Activated naive CD4-positive, alpha-beta T cell treated with anti-CD3 and anti-CD28 coated beads for 36 hours (primary cell): ENCODE measurements at places on chromosomes 12 and 14.

- DNase-seq, result no peak
Measured at GRCh38 chr12:125650587-125650986, 585.4 kb downstream of the AACS start.

GRCh38 chr12:92608151-92609091, 94.4 kb upstream of the PLEKHG7 start:
- no peak for DNase-seq

GRCh38 chr12:107379852-107380567, 286.7 kb upstream of the CRY1 start:
- DNase-seq, result no peak

DNA sequence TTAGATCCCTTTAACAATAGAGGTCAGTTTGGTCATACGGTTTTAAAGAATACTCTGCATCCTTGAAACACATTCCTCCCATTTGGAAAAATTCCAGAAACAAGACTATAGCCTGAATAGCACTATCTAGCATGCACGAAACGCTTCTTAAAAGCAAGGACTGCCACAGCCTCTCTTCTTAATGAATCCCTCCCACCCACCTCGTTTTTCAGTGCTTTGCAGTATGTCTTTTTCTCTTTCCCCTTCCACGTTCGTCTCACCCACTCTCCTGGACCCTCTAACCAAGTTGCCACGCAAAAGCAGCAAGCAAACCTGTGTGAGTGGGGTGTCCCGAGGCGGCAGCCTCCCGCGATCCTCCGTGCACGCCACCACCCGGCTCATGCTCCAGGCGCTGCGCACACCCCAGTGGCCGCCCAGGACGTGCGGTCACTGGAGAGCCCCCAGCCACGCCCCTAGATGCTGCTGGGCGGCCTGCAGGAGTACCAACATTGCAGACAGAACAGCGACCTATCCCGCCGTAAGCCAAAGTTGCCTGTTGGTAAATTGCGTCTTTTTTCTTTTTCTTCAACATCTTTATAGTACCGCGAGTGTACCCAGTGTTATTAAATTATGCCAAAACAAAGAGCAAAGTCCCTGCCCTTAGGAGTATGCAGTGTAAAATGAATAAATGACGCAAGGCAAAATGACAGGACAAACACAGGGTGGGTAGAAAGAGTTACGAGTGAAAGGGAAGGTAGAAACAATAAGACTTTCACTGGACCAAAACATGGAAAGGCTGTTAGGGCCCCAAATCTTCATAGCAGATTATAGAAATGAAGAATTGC, at the start of gene SLC38A4:
Gene SLC38A4, minus strand, starts transcription at position 407 of the 824 bp plus-strand sequence. CDS start 32,926 bp downstream, outside the sequence.
- no peak for DNase-seq

DNA sequence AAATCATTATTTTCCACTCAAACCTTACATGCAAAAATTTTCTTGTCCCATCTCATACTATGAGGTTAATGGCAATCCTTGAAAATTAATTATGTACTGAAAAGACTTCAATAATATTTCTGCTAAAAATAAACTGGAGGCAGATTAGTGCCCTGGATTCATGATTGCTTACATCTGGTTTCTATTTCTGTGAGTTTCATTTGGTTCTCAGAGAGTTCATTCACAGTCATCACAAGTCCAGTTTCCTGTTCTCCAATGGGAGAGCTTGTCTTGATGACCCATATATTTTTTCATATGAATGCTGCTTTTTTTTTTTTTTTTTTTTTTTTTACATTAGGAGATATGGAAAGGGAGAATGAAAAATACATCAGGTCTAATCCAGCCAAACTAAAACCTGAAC, 6.6 kb upstream of the PTHLH start:
- DNase-seq, result no peak

GRCh38 chr14:37673439-37673838, 78.0 kb downstream of the TTC6 start:
- no peak for DNase-seq

GRCh38 chr12:42410340-42410739, 84.4 kb downstream of the PPHLN1 start:
- no peak for DNase-seq

GRCh38 chr12:11741434-11742092, 92.1 kb downstream of the ETV6 start:
- DNase-seq, result no peak

GRCh38 chr12:123645380-123645779, 11.8 kb downstream of the GTF2H3 start:
- no peak for DNase-seq

DNA sequence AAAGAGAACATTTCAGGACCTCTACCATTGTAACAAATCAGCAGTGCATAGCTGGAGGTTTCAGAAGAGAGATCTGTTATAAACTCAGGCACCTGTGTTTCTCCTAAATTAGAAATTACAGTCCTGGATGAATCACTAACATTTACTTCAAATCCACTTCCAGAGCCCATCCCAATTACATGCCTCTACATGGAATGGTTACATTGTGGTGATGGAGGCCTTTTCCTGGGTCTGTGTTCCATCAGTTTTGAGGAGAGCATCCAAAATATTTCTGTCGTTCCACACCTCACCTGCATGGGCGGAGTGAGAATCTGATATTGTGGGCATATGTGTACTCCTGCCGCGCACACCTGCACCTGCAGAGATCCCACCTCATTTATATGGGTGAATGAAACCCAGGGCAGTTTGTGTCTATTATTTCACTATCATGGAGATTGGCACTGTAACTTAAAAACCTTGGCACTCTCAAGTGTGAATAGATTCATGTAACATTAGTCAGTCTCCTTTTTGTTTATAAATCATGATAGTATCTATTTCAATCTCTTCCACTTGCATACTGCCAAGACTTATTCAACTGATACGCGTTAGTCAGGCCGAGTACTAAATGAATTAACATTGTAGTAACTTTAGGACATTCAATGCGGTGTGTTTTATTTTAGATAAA, 215.1 kb upstream of the FAR2 start:
- DNase-seq, result no peak

- peak; percentile 11 for DNase-seq
Measured at GRCh38 chr14:90409209-90409730, 12.4 kb downstream of the CALM1 start.

GRCh38 chr12:57069523-57069922, 9.1 kb downstream of the NEMP1 start:
- peak; percentile 76 for DNase-seq

GRCh38 chr14:99972748-99973466, 92.3 kb upstream of the EVL start:
- DNase-seq, result no peak

DNA sequence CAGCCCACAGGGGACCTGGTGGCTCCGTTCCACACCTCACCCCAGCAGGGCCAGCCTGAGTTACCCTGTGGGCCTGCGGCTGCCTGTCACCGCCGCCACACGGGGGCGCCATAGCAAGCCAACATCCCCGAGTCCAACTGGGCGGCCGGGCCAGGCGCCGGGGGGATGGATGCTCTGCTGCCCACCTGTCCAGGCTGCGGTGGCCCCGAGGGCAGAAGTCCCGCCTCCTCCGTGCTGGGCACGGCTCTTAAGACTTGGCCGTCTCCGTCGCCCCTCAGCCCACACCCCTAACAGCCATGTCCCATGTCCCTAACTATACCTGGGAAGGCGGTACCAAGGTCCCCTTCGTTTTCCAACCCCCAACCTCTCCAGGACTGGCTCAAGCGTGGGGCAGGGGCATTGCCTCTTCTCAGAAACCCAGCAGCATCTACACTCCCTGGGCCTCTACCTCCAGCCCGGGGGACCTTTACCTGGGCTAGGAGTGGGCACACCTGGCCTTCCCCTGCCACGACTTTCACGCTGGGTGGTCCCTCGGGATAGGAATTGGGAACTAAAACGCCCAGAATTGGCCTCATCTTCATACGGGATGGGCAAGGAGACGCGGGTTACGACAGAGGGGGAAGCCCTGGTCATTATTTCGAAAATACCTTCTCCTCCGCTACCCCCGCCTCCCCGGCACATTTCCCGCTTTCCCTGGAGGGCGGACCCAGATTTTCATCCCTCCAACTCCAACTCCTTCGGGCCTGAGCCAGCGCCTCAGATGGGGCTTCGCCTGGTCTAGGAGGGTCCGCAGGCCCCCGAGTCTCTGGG, 1.1 kb upstream of the CYP46A1 start:
- DNase-seq, result peak; percentile 88

GRCh38 chr12:32891526-32891925, 5.1 kb downstream of the PKP2 start:
- no peak for DNase-seq

DNA sequence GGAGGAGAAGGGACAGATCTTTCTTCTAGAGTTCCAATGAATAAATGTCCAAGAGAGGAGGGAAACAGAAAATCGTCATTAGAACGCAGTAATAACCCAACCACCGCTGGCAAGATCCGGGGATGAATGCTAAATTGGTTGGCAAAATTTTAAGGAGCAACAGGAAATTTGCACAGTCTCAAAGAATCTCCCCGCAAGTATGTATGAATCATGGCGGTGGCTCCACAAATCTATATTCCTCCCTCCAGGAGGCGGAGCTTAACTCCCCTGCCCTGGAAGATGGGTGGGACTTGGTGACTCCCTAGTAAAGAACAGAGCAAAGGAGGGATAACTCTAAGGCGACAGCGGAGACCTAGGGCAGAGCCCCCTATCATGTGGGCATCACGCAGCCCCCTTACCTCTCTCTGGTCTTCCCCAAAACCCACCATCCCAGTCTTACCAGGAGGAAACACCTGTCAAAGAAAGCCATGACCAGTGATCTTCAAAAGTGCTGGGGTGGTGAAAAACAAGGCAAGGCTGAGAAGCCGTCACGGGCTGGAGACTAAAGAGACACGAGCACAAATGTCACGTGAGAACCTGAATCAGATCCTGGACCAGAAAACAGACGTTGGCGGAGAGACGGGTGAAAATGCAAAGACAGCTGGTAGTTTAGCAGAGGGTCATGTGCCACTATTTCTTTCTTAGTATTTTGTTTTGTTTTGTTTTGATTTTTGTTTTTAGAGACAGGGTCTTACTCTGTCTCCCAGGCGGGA, 125.8 kb downstream of the NCOR2 start:
- no peak for DNase-seq

- DNase-seq, result no peak
Measured at GRCh38 chr12:130588696-130589539, 127.2 kb downstream of the RIMBP2 start.

DNA sequence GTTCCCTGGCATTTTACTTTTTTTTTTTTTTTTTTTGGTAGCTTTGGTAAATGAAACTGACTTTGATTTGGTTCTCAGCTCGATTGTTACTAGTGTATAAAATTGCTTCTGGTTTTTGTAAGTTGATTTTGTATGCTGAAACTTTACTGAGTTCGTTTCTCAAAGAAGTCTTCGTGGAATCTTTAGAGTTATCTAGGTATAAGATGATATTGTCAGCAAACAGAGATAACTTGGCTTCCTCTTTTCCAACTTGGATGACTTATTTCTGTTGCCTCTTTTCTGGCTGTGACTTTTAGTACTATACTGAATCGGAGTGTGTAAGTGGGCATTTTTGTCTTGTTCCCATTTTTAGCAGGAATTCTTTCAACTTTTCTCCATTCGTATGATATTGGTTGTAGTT, 28.1 kb downstream of the USP15 start:
- DNase-seq, result no peak

DNA sequence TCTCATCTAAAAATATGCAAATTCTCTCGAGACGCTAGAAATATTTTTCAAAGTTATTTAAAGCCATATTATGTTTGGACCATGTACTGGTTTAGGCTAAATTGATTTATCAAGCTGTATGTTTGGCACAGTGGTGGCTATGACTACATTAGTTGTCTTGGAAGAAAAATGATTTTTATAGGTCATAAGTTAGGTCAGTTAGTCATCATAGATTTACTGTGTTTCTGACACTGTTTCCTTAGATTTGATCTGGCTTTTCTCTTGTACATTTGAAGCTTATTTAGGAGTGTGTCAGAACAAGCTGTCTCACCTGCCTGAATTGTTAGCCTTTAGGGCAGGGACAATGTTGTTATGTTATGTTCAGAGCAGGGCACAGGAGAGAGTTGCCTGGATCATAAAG, 161.1 kb upstream of the FBXO33 start:
- DNase-seq, result no peak

DNA sequence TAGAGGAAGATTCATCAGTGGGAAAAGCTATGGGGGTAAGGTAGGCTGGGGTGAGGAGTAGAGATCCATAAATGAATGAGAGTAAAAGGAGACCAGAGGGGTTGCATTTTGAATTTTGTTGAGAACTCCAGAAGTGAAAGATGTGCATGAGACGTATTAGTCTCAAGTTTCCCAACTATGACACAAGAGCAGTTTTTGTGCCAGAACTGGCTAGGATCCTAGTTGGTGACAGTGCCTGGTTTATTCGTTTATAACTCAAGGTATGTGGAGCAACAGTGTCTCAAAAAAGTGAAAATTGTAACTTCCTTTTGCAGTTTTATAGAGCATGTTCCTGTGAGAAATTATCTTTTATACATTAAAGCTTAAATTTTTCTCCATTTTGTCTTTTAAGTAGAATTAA, 377.0 kb downstream of the NPAS3 start:
- DNase-seq, result no peak

DNA sequence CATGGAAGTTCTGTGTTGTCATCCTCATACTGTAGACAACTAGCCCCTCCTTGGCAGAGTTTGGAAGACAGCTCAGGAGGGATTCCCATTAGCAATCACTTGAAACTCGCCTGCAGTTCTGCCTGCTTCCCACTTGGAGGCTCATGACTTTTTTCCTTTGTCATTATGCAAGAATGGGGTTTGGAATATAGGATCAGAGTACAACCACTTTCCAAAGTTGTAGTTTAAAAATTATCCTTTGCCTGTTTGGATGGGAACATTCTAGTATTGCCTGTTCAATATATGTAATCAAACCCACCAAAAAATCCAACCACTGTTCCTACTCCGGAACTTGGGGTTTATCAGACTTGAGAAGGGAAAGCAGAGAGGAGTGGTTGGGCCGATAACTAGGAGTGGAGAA, 2.1 kb upstream of the GPD1 start:
- DNase-seq, result no peak

DNA sequence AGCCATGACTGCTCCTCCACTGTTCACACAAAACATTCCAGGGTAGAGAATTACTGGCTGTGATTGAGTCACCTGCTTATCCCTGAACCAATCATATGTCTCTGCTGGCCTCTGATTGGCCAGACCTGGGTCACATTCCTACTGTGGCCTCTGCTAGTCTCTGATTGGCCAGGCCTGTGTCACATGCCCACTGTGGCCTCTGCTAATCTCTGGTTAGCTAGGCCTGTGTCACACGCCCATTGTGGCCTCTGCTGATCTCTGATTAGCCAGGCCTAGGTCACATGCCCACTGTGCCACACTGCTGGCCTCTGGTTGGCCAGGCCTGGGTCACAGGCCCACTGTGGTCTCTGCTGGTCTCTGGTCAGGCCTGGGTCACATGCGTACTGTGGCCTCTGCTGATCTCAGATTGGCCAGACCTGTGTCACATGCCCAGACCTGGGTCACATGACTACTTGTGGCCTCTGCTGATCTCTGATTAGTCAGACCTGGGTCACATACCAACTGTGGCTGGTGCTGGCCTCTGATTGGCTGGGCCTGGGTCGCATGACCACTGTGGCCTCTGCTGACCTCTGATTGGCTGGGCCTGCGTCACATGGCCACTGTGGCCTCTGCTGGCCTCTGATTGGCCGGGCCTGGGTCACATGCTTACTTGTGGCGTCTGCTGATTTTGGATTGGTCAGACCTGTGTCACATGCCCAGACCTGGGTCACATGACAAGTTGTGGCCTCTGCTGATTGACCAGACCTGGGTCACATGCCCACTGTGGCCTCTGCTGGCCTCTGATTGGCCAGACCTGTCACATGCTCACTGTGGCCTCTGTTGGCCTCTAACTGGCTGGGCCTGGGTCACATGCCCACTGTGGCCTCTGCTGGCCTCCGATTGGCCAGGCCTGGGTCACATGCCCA, 251.6 kb downstream of the SLC15A4 start:
- no peak for DNase-seq

- no peak for DNase-seq
Measured at GRCh38 chr14:68807148-68807600, 14.3 kb upstream of the ZFP36L1 start.

- DNase-seq, result peak; percentile 85
Measured at GRCh38 chr14:105527826-105528585, 1.6 kb downstream of the TMEM121 start.
